ENCODE measurements at places on chromosomes 11 and 22.

- no peak for DNase-seq
Observed at GRCh38 chr11:108663154-108663877, 1.6 kb upstream of the DDX10 start.

GRCh38 chr11:80849253-80849652, 1408.4 kb upstream of the TENM4 start:
- DNase-seq: no peak

- no peak for DNase-seq
Observed at GRCh38 chr22:49824936-49825335, 2.7 kb downstream of the BRD1 start.

DNA sequence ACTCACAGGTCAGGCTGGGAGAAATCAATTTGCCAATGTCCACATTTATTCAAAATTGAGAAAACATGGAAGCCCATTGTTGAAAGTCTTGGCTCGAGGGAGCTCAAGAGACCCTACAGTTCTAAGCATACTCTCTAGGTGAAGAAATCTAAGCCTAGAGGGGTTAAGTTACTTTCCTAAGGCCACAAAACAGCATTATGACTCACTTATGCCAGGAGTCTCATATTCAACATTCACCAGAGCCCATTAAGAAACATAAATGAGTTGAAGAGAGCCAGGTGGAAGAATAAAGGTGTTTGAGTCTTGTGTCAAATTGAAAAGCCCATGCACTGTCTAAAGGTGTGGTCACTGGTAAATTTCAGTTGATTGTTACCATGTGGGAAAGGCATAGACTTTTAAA, 108.1 kb downstream of the INSC start:
- no peak for DNase-seq

- DNase-seq: no peak
Observed at GRCh38 chr11:103601225-103601846, 435.1 kb upstream of the DDI1 start.

- no peak for DNase-seq
Observed at GRCh38 chr11:7793233-7793632, 3.5 kb downstream of the OR5P2 start.

- no peak for DNase-seq
Observed at GRCh38 chr22:36907253-36908195, 5.9 kb upstream of the CSF2RB start.

Measured in left renal pelvis (tissue), 4 donors.